ENCODE measurements at places on chromosomes 1 and 21.

- DNase-seq, result no peak
Measured at GRCh38 chr1:58648842-58649241, 51.0 kb downstream of the MYSM1 start.

GRCh38 chr1:109373126-109373525 lies 24.6 kb downstream of the SORT1 start:
- DNase-seq, result no peak

GRCh38 chr1:180893614-180894013 lies 19.1 kb upstream of the KIAA1614 start:
- DNase-seq, result no peak

DNA sequence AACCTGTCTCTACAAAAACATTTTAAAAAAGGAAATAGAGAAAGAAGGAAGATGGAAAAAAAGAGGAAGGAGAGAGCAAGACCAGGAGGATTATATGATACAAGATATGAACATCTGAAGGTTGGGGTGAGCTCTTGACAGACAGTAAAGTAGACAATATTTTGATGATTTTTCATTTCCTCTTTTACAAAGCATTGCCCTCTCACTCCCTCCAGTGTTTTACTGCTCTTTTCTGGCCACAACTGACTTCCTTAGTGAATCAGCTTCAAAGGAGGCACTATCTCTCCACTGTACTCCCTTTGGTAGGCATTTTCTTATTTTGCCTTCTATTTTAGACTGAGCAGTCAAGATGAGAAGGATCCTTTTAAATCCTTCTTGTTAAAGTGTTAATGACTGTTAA lies 296.7 kb downstream of the KCTD3 start:
- no peak for DNase-seq

DNA sequence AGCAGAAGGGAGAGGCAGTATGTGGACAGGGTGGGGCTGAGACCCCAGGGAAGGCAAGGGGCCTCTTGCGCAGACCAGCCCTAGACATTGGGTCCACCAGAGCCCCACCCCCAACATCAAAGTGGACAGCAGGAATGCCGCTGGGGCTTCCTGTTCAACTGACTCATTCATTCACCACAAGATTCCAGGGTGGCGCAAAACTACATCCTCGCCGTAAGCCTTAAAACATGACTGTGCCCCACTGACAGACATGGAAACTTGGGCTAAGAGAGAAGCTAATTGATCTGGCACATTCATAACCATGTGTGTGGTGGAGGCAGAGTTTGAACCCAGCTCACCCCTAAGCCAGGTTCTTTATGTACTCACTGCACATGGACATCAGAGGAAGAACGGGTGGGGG lies 14.0 kb downstream of the COL16A1 start:
- DNase-seq, result no peak

- no peak for DNase-seq
Measured at GRCh38 chr21:15625363-15625762, 104.4 kb upstream of the USP25 start.

GRCh38 chr1:154157520-154158306 lies 2.8 kb upstream of the NUP210L start:
- no peak for DNase-seq

- DNase-seq, result no peak
Measured at GRCh38 chr1:168470901-168471431, 72.8 kb downstream of the XCL2 start.

- DNase-seq, result no peak
Measured at GRCh38 chr1:6971048-6971447, 185.8 kb downstream of the CAMTA1 start.

DNA sequence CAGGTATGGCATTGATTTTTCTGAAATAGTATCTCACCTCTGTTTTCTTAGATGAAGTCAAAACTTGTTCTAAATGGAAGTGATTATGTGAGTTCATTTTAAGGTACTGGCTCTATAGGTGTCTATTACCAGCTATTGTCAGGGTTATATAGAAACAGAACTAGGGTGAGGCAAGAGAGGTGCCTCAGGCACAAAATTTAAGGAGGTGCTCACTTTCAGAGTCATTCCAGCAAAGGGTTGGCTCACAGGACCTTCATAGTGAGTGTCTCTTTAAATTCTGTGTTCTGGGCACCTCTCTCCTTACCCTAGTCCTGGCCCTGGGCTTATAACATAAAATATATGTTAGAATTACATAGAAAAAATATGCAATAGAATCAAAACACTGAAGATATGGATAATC lies 49.3 kb downstream of the KIAA0319L start:
- DNase-seq, result no peak

DNA sequence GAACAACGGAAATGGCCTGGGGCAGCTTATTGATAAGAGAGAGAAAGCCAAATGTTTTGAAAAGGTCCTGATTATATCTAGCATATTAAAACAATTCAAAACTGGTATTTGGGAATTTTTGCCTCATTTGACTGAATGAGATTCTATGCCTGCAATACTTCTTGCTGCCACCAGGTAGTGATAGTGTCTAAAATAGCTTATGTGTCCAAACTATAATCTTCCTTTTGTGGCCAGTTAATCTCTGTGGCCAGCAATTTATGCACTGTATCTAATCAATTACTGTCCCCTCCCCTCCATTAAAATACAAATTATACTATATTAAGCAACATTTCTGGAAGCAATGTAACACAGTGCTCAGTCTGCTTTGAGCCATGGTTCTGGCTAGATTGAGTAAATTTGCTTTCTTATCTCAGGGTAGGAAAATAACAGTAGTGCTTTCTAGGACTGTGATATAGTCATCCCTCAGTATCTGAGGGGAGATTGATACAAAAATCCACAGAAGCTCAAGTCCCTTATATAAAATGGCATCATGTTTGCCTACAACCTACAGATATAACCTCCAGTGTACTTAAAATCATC lies 91.8 kb downstream of the FOXD2 start:
- no peak for DNase-seq

- DNase-seq, result no peak
Measured at GRCh38 chr1:236151739-236152424, 9.5 kb downstream of the GPR137B start.

DNA sequence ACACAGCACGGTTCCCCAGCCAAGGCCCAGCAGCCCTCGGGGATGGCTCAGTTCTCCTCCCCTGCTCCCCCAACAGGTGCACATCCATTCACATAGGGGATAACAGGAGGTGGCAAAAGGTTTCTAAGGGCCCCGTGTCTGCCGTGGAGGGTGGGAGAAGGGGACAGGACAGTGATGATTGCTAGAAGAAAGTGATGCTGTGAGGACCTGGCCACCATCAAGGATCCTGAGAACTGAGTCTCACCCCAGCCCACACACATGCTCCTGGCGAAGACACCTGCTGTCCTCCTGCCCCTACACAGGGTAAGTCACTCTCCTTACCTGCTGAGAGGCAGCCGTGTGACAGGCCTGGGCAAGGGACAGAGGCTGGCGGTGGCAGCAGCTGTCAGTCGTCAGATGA lies 54.5 kb downstream of the GNG4 start:
- DNase-seq, result no peak

DNA sequence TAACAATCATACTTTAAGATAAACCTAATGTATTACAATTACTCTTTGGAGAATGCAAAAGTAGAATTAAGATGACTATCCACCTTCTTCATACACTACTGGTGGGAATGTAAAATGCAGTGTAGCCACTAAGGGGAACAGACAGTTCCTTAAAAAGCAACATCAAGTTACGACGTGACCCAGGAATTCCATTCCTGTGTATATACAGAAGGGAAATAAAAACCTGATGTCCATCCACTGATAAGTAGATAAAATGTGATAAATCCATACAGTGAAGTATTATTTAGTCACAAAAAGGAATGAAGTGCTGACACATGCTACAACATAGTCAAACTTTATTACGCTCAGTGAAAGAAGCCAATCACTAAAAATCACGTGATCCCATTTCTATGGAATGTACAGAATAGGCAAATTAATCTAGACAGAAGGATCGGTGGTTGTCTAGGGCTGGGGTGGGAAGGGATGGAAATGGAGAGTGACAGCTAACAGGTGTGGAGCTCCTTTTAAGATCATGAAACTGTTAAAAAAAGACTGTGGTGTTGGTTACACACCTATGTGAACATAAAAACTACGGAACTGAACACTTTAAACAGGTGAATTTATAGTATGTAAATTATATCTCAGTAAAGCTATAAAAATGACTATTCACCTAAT lies 42.1 kb downstream of the NRIP1 start:
- no peak for DNase-seq

- DNase-seq, result no peak
Measured at GRCh38 chr1:223717123-223717522, 4.8 kb downstream of the CAPN2 start.

- DNase-seq, result no peak
Measured at GRCh38 chr1:164765992-164766720, 207.2 kb downstream of the PBX1 start.
